Activated CD4-positive, alpha-beta T cell treated with anti-CD3 and anti-CD28 coated beads, Interleukin-2, amount 10 ng/mL, durations not matched to agents 24 days and 14 days (primary cell): ENCODE measurements at places on chromosomes 1 and 21. TPM values are rescaled to one million over a fixed set of nuclear protein-coding genes. Genes with fewer than 3 reads are reported as not detected.

DNA sequence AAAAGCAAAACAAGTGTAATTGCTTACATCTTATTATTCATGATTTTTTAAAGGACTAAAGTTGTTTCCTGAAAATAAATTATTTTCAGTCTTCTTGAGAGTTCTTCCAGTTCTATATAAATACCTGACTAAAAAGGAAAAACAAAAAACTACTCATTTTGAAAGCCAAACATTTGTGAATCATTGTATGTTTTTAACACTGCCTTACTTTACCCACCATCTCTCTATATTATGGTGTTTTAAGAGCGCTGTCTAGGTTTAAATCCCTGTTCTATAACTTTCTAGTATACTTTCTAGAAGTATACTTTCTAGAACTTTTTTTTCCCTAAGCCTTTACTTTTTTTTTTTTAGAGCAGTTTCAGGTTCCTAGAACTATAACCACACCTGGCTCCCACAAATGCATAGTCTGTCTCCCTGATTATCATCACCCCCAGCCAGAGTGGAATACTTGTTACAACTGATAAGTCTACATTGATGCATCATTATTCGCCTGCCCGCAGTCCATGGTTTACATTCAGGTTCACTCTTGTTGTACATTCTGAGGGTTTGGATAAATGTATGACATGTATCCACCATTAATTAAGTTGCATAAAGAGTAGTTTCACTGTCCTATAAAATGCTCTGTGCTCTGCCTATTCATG, 9.8 kb downstream of the RSBN1 start:
- peaks cover 50% of the 10 kb centered on the region for H3K4me1 ChIP-seq
- peaks cover 44% of the 10 kb centered on the region for H3K36me3 ChIP-seq
- H3K27ac ChIP-seq = peak overlapping the region; percentile 15
- DNase-seq = no peak

DNA sequence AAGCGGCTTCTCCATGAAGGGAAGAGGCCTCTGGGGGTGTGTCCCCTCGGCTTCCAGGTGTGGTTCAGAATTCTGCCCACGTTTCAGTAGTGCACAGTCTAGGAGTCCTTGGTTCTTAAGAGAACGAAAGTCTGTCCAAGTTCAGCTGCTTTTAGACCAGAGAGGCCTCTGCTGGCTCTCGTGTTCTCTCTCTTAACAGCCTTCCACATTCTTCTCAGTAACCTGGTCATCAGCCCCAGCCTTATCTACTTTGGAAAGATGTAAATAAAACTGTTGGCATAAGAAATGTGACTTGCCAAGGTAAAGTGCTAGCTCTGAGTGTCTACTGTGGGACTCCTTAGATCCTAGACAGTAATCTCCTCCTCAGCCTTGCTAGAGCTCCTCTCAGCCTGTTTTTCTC, 15.3 kb upstream of the STUM start:
- no peak overlapping the region for H3K27ac ChIP-seq
- DNase-seq = no peak
- peaks cover 5% of the 10 kb centered on the region for H3K27me3 ChIP-seq
- H3K36me3 ChIP-seq = no peaks in the 10 kb centered on the region
- no peaks in the 10 kb centered on the region for H3K4me1 ChIP-seq

- H3K27me3 ChIP-seq = peaks cover 19% of the 10 kb centered on the region
- no peak overlapping the region for H3K4me3 ChIP-seq
- H3K36me3 ChIP-seq = no peaks in the 10 kb centered on the region
- DNase-seq = no peak
These were observed 83.9 kb downstream of the NOS1AP start for GRCh38 chr1:162153374-162153773.

DNA sequence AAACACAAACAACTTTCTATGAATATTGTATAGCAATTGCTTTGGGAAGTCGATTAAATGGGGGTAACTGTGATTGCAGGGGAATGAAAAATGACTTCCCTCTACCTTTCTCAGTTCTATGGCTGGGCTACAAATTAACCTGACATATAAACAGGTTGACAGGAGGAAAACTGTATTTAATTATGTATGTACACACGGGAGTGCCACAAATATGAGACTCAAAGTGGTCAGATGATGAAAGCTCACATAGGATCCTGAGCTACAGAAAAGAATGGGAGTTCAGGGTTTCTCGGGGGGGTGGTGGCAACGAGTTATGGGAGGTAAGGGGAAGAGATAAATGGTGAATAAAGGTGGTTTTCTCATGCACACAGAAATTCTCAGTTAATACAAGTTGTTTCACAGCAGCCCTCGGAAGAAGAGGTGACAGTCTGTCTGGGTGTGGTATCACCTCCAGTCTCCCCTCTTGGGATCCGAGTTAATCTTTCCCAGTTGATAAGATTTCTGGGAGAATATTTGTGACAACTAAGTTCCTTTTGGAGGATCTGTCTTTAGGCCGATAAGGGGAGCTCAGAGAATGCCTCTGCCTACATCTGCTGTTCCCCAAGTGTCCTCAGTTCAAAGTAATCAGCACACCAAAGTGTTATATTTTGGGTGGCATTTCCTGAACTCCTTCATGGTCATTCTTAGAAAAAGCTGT, 26.3 kb downstream of the GADD45A start:
- H3K4me1 ChIP-seq = peaks cover 7% of the 10 kb centered on the region
- no peak overlapping the region for H3K4me3 ChIP-seq
- no peaks in the 10 kb centered on the region for H3K36me3 ChIP-seq
- peaks cover 11% of the 10 kb centered on the region for H3K27me3 ChIP-seq
- H3K27ac ChIP-seq = no peak overlapping the region

Gene PTBP2
- total RNA-seq = 15.6 and 16.2 TPM in 2 replicates

DNA sequence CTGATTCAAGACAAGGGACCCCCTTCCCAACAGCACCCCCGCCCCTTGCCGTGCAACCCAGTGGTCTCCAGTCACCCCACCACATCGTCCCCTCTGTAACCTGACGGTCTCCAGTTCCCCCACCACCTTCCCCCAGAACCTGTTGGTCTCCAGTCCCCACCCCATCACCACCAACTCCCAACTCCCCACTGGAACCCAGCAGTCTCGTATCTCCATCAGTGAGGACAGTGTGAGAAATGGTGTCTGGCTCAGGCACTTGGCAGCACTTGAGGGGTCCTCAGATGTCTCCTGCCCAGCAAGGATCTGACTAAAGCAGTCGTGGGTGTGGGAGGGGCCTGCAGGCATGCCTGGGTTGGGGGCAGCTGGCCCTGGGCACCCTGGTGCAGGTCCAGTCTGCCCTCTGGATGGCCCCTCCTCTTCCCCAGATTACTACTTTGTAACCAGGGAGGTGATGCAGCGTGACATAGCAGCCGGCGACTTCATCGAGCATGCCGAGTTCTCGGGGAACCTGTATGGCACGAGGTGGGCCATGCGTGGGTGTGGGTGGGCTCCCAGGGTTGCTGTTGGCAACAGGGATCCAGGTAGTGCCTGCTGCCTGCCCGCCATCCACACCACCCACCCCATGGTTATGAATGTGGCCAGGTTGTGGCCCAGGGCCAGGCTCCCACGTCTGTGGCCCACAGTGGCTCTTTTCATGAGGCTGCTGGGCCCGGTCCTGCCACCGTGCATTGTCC, 3.1 kb upstream of the GJC2 start:
- H3K4me3 ChIP-seq = no peak overlapping the region
- peaks cover 18% of the 10 kb centered on the region for H3K36me3 ChIP-seq
- no peaks in the 10 kb centered on the region for H3K27me3 ChIP-seq
- no peak for DNase-seq
- H3K4me1 ChIP-seq = peaks cover 19% of the 10 kb centered on the region

DNA sequence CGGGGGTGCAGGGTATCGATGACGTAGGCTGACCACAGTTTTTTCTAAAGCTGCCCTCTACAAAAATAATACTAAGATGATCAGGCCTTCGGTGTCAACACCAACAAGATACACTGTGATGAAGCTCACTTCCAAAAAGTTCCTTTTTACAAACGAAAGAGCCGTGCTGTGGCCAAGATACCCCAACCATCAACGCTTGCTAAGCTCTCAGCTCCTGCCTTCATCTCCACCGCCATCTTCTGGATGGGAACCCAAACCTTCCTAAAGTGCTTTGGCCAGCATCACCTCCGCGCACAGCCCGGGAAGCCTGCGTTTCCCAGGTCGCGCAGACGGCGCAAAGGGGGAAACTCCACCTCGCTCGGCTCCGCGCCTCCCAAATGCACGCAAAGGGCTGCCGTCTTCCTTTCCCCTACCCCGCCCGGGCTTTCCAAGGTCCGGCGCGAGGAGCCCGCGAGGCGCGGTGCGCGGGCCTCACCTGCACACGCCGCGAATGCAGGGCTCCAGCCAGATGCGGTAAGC, 541 bp downstream of the USP48 start:
- DNase-seq = no peak
- peak overlapping the region; percentile 94 for H3K4me3 ChIP-seq
- peaks cover 22% of the 10 kb centered on the region for H3K4me1 ChIP-seq
- H3K27ac ChIP-seq = peak overlapping the region; percentile 100

DNA sequence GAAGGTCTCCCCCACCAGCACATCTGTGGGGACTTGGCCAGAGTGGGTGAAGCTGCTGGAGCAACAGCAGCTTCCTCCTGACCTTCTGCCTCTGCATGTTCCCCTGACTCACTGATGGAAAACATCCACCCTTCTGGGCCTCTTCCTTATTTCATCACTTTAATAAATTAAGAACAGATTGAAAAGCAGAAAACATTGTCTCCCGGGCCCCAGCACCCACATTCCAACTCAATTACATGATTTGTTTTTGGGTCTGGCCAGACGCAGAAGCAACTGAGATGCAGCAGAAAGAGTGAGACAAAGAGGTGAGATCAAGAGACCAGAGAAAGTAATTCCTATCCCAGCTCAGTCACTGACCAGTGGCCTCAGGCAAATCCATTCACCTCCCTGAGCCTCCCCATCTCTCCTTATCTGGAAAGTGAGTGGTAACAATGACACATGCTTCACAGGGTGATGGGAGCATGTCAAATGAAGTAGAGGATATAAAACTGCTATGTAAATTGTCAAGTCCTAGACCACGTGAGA, 157.1 kb downstream of the ELAVL4 start:
- H3K4me1 ChIP-seq = no peaks in the 10 kb centered on the region
- H3K27me3 ChIP-seq = no peaks in the 10 kb centered on the region
- H3K36me3 ChIP-seq = no peaks in the 10 kb centered on the region
- no peak overlapping the region for H3K27ac ChIP-seq
- no peak for DNase-seq

DNA sequence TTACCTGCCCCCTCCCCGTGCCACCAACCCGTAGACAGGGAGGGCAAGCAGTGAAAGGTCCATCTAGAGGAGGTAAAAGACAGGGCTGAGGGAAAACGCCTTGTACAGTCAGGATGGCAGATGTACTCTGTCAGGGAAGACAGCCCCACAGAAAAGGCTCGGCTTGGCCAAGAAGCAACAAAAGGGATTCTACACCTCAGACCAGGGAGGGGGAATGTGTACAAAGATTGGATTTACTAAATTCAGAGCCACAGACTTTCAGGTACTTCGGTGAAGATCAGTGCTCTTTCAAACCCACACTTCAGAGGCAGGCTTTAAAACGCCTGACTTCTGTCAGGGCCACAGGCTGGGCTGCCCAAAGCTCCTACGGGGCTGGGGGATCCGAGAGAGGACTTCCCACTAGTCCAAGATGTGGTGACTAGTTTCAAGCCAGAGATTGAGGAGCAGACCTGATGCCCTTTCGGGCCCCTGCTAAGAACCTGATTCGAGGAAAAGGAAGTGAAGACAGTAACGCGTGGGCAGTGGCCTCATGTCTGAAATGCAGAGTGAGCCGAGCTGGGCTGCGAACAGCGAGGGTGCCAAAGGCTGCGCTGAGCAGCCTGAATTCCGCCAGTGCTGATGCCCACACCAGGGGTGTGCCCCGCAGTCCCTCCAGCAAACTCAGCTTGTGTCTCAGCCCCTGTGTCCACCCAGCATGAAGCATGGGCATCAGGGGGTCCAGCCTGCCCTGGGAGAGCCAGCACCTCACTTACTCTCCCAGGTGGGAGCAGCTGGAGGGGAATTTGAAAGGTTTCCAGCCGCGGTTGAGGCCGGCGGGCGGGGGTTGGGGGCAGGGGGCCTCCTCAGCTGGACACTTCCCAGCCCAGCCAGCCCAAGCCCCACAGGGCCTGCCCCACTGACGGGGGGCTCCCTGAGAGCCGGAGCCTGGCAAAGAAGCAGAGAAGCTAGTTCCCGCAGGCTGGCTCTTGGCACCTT, 36.2 kb downstream of the KIAA1614 start:
- H3K4me1 ChIP-seq = peaks cover 5% of the 10 kb centered on the region
- no peaks in the 10 kb centered on the region for H3K27me3 ChIP-seq
- peaks cover 41% of the 10 kb centered on the region for H3K36me3 ChIP-seq
- H3K4me3 ChIP-seq = no peak overlapping the region
- H3K27ac ChIP-seq = no peak overlapping the region
- no peak for DNase-seq

DNA sequence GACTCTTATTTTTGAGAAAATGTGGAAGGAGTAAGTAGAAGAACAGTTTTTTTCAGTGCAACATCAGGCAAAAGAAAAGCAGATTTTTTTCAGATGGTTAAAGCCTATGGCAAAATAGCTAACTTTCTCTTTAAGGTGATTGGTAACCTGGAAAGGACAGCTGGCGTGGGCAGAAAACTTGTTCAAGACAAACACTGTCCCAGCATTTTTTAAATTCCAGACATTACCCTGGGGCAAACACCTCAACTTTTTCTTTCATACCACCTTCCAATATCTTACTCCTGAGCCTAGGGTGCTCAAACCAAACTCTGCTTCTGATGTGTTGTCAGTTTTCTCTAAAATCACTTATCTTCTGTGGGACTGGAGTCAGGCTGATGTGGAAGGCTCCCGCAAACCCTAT, 2.7 kb upstream of the LEPR start:
- no peak overlapping the region for H3K4me3 ChIP-seq
- peaks cover 18% of the 10 kb centered on the region for H3K4me1 ChIP-seq
- H3K36me3 ChIP-seq = no peaks in the 10 kb centered on the region
- H3K27me3 ChIP-seq = peaks cover 7% of the 10 kb centered on the region
- no peak for DNase-seq
- no peak overlapping the region for H3K27ac ChIP-seq

- no peak overlapping the region for H3K27ac ChIP-seq
- H3K4me3 ChIP-seq = no peak overlapping the region
- H3K27me3 ChIP-seq = no peaks in the 10 kb centered on the region
- no peak for DNase-seq
- H3K36me3 ChIP-seq = peaks cover 3% of the 10 kb centered on the region
- peaks cover 63% of the 10 kb centered on the region for H3K4me1 ChIP-seq
These were observed 24.7 kb downstream of the IFFO2 start for GRCh38 chr1:18931730-18932129.

- H3K4me1 ChIP-seq = peaks cover 37% of the 10 kb centered on the region
- peak overlapping the region; percentile 84 for H3K4me3 ChIP-seq
- DNase-seq = peak; percentile 73
- H3K27me3 ChIP-seq = no peaks in the 10 kb centered on the region
- H3K27ac ChIP-seq = peak overlapping the region; percentile 87
- H3K36me3 ChIP-seq = peaks cover 33% of the 10 kb centered on the region
These were observed 857 bp downstream of the GPX7 start for GRCh38 chr1:52602856-52603600.

GRCh38 chr1:15308621-15309027, 61.6 kb downstream of the FHAD1 start:
- peaks cover 11% of the 10 kb centered on the region for H3K27me3 ChIP-seq
- H3K4me1 ChIP-seq = no peaks in the 10 kb centered on the region
- H3K36me3 ChIP-seq = no peaks in the 10 kb centered on the region
- no peak overlapping the region for H3K4me3 ChIP-seq
- no peak overlapping the region for H3K27ac ChIP-seq
